Caudate nucleus (tissue), 63 donors: ENCODE measurements at places on chromosomes 12 and 14.

DNA sequence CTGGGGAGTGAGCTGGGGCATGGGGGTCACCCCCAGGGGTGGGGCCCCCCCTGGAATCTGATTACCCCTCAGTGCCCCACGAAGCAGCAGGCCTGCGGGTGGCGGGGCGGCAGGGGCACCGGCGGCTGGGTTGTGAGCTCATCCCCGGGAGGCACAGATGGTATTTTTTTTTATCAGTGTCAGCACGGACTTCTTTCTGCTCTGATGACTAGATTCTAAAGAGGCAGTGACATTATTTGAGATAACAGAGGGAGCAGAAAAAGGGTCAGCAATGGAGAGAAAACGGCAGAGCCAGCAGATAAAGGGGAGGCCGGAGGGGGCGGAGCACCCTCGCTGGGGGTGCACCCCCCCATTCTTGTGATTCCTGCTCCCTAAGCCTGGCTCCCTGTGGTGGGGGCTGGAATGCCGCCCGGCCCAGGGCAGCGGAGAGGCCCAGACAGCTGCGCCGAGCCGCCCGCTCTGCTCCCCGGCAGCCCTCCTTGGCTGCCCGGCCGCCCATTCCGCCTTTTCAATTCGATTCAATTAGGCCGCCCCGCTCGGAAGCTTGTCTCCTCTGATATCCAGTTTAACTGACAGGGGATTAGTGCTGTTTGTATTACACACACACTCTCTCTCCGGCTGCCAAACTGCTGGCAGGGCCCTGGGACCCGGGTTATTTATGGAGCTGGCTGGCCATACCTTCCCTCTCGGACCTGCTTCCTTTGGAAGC, 32.9 kb downstream of the MVK start:
- peak; percentile 65 for DNase-seq

DNA sequence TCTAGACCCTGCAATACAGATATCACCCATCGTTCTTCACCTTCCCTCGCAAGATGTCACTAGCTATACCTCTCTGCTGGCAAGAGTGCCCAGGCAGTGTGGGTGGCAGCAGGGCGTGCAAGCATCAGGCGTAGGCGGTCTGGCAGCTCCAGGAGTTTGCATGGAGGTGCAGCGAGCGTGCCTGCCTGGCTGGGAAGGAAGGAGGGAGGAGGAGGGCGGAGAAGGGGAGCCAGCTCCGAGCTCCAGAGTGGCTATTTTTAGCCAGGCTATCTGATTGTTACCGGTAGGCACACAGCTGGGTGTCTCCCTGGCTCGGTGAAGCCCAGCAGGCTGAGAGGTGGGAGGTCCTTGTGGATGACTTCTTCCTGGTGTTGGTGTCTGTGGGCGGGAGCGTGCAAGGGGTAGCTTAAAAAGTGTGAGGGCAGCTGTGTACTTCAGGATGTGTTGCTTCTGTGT, 6.2 kb downstream of the FOXJ2 start:
- DNase-seq: no peak

- no peak for DNase-seq
Measured at GRCh38 chr14:100687386-100687785, 39.3 kb upstream of the DLK1 start.

- no peak for DNase-seq
Measured at GRCh38 chr12:53938326-53939140, at the start of gene HOXC13. HOXC13 (plus strand) TSS chr12:53938831; CDS start chr12:53938907, 76 bp downstream.

DNA sequence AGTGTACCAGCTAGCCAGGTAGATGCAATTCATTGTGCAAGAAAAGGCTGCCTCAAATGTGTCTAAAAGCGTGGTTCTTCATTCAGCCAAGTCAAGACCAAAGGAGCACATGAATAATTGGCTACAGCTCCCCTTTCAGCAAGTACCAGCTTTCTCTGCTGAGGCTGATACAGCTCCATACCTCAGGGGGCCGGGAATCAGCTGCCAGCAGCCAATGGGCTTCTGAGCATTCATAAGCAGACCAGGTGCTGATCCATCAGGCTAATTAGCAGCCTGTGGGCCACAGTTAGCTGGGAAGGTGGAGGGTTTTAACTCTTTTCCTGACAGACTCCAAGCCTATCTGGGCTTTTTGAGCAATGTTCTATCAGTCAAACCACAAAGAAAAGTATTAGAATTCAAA, 264.7 kb downstream of the APAF1 start:
- no peak for DNase-seq

DNA sequence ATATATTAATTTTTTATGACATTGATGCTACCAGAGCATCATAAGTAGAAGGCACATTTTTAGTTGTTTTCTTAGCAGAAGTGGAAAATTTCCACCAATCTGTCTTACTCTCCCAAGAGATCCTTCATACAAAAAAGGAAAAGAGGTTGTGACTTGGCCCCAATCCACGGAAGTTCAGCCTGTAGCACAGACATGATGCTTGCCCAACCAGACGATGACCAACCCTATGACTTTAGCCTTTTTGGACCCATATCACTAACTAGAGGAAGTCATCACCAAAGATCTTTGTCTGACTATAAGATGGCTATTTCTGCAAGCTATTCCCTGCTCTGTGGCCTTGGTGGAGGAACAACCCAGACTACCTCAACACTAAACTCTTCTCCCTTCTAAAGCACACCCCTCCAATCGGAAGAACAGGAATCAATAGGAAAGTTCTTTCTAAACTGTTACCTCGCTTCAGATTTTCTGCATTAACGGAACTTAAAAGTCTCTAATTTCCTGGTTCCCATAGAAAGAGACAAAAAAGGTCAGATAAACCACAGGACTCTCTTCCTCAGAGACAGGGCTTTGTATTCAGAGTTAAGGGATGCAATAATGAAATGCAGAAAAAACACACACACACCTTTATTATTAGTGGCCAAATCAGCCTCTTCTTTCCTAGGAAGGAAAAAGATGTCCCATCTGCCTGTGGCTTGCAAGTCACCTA, 4.1 kb upstream of the RHOJ start:
- DNase-seq: no peak

DNA sequence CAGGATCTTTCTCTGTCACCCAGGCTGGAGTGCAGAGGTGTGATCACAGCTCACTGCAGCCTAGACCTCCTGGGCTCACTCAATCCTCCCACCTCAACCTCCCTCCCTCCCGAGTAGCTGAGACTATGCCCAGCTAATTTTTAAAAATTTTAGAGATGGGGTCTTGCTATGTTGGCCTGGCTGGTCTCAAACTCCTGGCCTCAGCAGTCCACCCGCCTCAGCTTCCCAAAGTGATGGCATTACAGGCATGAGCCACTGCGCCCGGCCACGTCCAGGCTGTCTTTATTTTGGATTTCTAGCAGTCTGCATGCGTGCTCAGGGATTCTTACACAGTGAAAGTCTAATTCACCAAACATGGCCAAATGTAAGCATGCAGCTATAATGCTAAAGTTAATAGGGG, 17.8 kb downstream of the SLC8B1 start:
- no peak for DNase-seq

DNA sequence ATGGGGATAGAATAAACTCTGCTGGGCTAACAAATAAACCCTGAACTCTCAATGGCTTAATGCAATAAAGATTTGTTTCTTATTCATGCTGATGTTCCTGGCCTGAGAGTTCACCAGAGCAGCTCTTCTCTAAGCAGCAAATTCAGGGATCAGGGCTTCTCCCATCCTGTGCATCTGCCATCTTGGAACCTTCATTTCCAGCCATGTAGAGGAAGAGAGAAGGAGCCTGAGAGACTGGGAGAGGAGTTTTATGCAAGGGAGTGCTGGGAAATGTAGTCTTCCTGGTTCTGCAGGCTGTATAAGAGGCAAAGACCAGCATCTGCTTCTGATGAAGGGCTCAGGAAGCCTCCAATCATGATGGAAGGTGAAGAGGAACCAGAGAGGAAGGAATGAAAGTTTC, 20.6 kb upstream of the APOLD1 start:
- DNase-seq: no peak

- DNase-seq: no peak
Measured at GRCh38 chr12:623172-623864, 39.9 kb downstream of the NINJ2 start.

DNA sequence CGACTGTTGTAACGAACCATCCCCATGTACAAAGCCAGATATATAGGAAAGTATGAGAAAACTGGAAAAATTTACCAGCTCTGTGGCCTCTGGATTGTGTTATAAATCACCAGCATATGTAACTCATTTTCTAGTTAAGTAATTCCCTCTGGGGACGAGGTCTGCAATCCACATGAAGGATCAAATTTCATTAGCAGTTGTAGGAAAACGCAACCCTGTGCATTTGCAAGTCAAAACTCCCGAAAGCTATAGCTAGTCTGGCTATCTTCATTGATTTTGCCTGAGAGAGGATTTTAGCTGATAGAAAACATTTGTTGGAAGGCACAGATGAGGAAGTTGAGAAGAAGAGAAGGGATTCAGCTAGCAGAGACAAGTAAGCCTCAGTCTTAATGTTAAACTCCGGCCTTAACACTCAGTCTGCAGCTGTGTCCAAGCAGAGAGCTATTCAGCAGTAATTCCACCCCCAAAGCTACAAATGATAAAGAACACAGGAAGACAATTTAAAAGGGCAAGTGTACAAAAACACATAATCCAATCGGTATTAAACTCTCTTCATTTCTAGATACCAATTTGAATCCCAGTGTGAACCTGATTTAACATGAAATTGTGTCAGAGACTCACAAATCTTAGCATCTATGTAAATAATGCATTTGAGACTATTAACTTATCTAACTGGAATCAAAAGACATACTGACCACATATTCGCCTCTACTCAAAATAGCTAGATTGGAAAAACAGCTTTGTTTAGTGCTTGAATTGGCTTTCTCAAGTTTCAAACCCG, 54.2 kb upstream of the CERS5 start:
- no peak for DNase-seq

DNA sequence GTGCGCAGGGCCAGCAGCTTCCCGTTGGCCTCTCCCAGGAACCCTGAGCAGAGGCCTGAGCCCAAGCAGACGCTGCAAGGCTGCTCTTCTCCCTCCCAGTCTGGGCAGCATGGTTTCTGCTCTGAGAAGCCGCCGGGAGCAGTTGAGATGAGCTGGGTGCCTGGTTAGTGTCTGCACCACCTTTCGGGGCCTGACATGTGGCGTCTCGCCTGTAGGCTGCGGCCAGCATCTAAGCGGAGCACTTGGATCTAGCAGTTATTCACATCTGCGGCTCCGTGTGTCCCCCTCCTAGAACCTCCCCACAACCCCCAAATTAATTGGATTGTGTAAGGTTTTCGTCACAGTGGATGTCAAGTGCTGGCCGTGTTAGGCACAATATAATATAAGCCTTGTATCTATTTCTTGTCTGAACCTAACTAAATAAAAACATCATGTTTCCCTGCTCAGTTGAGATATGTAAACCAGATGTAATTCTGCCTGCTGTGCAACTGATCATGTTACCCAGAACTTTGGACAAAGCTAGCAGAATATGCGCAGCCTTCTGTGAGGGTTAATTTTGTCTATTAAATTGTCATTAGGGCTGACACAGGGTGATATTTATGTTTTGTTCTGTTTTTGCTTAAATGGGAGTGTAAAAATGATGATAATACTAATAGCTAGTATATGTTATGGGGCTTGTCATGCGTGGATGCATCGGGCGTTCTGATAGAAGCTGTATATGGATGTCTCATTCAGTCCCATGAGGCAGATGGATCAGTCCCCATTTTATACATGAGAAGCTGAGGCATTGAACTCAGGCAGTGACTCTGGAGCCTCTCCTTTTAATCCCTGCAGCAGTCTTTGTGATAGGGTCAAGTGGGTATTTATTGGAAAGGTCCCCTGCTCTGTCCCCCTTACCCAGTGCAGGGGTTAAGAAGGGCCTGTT, 45.8 kb downstream of the ELK3 start:
- no peak for DNase-seq

- DNase-seq: no peak
Measured at GRCh38 chr12:58159941-58160340, 218.6 kb downstream of the ATP23 start.

GRCh38 chr14:43449291-43449690, 1057.8 kb downstream of the FSCB start:
- DNase-seq: no peak

DNA sequence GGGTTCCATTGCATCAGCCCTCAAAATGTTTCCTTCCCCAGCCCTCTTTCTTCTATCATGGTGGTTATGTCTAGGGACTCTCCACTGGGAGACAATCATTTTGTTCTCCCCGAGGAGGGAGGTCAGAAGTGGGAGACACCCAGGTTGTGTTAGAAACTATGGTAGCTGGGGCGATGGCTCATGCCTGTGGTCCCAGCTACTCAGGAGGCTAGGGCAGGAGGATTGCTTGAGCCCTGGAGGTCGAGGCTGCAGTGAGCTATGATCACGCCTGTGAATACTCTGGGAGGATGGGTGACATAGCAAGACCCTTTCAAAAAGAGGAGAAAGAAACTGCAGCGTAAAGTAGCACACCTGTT, 13.0 kb upstream of the LRRC23 start:
- DNase-seq: no peak

GRCh38 chr14:103730490-103731035, 15.0 kb downstream of the ZFYVE21 start:
- no peak for DNase-seq

GRCh38 chr12:40261937-40262336, 37.1 kb downstream of the LRRK2 start:
- no peak for DNase-seq

GRCh38 chr14:73477618-73478266, 13.0 kb upstream of the RIOX1 start:
- no peak for DNase-seq

DNA sequence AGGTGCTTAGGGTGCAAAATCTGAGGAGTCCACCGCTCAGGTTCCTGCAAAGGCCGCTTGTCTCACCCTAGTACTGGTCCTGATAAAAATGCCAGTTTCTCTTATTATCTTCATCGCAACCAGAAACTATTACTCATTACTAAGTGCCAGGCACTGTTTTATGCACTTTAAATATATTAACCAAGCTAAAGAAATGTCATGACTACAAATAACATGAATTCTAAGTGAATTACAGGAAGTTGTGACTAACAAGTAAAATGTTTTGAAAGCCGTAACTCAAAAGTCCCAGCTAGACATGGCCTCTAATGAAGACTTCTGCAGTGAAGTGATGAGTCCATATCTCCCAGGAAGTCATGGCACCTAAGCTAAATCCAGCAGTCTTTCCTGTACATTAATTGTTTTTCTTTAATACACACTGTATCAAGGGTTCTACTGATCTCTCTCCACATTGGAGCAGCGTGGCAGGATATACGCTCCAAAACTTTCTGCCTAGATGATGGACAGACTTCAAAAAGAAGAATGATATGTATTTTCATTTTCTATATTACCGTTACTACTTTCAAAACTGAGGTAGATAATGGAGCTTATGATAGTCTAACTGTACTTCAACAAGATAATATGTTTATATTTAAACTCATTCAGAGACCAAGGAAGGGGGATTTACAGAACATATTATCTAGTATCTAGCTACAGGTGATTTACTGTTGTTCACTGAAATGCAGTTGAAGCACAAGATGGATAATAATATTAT, 117.3 kb upstream of the ARID2 start:
- DNase-seq: no peak

DNA sequence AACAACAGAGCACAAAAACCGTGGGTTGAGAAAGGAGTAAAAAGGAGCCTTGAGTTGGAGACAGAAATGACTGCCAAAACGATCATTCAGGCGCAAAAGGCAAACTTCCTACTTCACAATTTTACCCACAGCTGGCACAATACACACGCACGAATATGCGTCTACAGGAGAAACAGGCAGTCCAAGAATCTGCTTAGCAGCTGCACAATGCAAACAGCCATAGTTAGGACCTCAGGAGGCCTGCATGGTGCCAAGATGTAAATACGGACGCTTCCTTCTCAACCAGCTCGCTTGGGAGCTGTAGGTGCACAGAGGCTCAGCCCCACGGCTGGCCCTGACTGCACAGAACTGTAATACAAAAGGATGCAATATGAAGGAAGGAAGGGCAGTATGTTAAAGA, 250.1 kb upstream of the CAND1 start:
- DNase-seq: no peak

GRCh38 chr12:22956690-22957089, 331.7 kb downstream of the ETNK1 start:
- DNase-seq: no peak

- no peak for DNase-seq
Measured at GRCh38 chr12:121255433-121255832, 41.1 kb downstream of the CAMKK2 start.
